ENCODE measurements at places on chromosomes 7 and 10.

DNA sequence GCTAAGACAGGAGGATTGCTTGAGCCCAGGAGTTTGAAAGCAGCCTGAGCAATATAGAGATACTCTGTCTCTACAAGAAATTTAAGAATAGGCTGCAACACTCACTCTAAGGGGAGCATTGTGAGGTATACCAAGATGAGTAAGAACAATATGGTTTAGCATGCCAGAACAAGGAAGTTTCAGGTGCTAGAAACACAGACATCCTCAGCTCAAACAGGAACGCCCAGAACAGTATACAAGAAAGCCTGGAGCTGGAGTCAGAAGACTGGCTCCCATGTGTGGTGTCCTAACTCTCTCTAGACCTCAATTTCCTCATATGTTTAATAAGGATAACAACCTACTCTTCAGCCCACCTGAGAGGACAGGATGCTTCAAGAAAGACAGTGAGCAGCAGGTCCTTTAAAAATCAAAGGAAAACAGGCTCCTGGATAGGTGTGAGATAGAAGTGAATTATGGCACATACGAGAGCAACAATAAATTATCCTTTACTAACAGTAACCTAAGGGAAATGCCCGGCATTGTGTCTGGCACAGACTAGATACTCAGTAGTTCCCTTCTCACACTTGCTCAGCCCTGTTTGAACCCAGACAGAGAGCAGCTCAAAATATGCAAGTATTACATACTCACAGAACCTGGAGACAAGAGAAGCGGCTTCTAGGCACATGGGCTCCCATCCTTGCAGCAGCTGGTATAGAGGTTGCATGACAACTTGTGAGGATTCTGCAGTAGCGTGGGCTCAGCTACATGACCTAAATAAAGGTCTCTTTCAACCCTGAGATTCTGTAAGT lies 45.4 kb downstream of the KAT6B start:
- no peak for DNase-seq

DNA sequence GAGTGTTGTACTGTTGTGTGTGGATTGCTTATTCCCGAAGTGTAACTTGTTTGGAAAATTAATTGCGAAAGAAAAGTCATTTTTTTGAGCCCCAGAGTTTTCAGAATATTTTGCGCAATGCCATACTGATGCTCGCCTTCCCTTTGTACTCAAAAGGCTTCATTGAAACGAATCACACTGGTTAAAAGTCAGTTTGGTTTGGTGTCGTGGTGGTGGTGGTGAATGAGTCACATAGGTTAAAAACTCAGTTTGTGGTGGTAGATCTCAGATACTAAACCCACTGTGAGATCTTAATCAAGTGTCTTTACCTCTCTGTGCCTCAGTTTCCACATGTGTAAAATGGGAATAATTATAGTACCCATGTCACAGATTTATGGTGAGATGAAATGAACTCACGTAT lies 61.1 kb upstream of the IL6 start:
- no peak for DNase-seq

DNA sequence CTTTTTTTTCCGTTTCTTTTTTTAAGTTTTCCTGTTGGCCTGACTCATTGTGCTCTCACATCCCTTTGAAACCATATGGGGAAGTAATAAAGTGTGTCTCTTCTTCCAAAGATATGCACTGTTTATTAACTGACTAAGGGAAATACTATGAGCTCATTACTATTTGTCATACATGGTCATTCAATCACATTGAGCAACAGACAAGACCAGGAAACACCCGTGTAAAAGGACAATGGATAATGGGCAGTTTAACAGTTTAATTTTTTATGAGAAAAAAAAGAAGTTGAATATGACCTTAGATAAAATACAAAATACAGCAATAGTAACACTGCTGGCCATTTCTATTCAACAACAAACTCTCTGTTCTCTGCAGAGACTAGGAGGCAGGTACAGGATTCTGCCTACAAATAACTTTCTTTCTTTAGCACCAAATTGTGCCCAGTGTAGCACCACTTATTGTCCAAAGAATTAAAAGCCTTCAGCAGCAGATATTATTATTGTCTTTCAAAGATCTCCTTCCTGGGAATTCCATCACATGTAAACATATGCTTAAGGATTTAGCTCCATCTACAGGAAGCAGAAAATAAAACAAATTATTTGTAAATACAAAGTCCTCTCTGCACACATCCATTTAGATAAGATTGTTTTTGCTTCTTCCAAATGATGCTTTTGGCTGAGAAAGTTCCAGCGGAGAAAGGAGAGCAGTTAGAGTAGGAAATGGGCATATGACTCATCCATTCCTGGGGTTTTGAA lies 55.0 kb upstream of the AKR1E2 start:
- DNase-seq = no peak

DNA sequence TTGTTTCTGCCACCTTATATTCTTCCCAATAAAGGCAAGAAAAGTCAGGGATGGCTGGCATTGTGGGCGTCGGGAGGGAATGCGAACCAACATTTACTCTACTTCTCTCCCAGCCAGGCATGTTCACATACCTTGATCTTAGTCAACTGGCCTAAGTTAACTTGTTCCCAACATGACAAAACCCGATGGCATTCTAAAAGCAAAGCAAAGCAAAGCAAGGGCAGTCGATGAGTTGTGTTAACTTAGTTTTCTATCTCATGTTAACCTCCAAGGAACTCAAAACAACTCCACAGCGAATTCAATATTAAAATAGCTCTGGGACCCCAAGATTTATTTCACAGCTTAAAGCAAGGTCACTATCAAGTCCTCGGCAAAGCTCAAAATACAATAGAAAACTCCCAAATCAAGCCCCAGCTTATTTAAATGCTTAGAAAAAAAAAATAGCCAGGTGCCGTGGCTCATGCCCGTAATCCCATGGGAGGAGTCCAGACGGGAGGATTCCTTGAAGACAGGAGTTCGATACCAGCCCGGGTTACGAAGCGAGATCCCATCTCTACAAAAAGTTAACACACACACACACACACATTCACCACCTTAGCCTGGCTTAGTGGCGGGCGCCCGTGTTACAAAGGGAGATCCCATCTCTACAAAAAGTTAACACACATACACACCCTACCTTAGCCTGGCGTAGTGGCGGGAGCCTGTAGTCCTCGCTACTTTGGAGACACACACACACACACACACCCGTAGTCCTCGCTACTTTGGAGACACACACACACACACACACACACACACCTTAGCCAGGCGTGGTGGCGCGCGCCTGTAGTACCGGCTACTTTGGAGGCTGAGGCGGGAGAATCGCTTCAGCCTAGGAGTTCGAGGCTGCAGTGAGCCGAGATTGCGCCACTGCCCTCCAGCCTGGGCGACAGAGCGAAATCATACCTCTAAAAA lies 901 bp upstream of the CCNY start:
- DNase-seq = peak; percentile 48

DNA sequence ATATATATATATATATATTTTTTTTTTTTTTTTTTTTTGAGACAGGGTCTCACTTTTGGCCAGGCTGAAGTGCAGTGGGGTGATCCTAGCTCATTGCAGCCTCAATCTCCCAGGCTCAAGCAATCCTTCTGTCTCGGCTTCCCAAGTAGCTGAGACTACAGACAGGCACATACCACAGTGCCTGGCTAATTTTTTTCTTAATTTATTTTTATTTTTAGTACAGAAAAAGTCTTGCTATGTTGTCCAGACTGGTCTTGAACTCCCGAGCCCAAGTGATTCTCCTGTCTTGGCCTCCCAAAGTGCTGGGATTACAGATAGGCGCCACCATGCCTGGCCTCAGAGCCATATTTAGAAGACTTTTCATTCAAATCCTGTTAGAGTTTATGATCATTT lies 79.6 kb downstream of the PRTFDC1 start:
- DNase-seq = no peak

DNA sequence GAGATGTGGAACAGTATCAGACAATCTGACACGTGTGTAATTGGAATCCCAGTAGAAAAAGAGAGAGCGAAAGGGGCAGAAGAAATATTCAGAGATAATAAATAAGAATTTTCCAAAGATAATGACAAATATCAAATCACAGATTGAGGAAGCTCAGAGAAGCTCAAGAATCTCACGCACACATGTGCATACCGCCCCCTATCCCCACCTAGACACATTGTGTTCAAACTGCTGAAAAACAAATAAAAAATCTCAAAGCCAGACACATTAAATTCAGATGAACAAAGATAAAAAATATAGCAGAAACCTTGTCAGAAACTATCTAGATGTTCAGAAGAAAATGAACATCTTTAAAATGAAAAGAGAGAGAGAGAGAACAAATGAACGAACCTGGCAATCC lies 17.2 kb downstream of the SFR1 start:
- DNase-seq = no peak

GRCh38 chr10:130137090-130137448 lies 878 bp downstream of the GLRX3 start:
- no peak for DNase-seq

GRCh38 chr7:152881893-152882292 lies 122.3 kb downstream of the ACTR3B start:
- no peak for DNase-seq

DNA sequence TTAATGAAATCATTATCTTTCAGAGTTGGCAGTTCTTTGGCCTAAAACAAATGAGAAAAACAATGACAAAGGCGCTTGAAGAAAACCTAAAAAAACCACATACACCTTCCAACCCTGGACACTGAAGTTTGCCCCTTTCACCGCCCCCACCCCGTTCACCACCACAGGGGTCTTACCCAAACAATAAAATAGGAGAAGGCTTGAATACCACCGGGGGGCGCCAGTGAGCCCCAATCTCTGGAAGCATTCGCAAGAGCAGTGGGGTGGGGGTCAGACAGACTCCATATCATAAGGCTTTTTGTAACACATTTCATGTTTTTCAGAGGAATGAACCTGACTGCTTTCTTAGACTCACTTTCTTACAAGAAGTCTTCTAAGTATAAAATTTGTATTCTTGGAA lies 163.6 kb downstream of the PIP4K2A start:
- peak; percentile 72 for DNase-seq

GRCh38 chr10:92574548-92575261 lies 812 bp upstream of the IDE start:
- no peak for DNase-seq

DNA sequence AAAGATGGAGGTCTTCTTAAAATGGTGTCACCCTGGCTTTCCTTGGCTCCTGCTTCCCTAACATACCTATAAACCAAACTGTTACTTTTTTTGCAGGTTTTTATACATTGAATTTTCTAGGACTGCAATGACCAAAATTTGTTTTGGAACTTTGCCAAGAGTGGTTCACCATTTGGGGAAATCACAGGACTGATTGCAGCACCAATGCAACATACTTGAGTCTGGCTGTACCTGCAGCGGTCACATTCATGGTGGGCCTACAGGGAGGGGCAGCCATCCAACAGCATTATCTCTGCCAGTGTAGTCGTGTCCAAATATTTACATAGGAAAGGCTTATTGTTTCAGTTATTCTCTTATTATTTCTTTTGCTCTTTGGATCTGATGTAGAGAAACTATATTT lies 69.0 kb downstream of the HACD1 start:
- DNase-seq = no peak

GRCh38 chr7:74443543-74444247 lies 10.0 kb upstream of the GTF2IRD1 start:
- no peak for DNase-seq

- no peak for DNase-seq
These were observed 2.9 kb downstream of the ENO4 start for GRCh38 chr10:116852246-116852645.

- no peak for DNase-seq
These were observed 378.5 kb downstream of the CCSER2 start for GRCh38 chr10:84706875-84707274.

DNA sequence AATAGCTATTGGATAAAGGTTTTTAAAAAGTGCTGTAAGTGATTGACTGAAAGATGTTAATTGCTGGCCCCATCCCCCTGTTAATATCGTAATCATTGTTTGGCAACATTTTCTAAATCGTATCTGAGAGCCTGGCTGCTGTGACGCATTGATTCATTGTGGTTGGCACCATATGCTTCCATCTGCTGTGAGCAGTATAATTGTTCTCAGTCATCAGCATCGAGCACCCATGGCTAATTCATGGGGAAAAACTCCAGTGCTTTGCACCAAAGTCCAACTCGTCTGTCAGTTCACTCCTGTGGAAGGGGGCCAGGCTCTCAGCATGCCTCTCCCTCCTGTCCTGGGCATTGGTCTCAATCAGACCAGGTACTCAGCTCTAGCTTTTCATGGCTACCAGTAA lies 205.2 kb downstream of the STK31 start:
- DNase-seq = no peak

DNA sequence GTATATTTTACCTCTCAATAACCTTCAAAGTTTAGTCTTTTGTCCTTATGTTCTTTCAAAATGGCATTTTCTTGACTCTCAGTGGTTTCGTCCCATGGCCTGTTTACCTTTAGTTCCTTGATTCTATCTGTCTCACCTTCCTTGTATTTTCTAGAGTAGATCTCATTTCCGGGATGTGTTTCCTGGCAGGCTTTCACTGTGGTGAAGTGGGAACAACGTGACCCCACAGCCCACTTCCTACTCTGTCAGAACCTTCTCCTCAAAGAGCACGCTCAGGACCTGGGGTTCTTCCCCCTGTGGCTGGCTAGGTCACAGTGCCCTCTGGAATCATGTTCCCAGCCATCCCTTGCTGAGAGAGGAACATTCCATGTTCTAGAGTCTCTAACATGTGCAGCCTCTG lies 129.9 kb upstream of the ZNF32 start:
- no peak for DNase-seq

GRCh38 chr10:14372606-14373005 lies 41.9 kb upstream of the FRMD4A start:
- no peak for DNase-seq

- no peak for DNase-seq
These were observed 180.2 kb upstream of the FZD8 start for GRCh38 chr10:35822316-35822715.

DNA sequence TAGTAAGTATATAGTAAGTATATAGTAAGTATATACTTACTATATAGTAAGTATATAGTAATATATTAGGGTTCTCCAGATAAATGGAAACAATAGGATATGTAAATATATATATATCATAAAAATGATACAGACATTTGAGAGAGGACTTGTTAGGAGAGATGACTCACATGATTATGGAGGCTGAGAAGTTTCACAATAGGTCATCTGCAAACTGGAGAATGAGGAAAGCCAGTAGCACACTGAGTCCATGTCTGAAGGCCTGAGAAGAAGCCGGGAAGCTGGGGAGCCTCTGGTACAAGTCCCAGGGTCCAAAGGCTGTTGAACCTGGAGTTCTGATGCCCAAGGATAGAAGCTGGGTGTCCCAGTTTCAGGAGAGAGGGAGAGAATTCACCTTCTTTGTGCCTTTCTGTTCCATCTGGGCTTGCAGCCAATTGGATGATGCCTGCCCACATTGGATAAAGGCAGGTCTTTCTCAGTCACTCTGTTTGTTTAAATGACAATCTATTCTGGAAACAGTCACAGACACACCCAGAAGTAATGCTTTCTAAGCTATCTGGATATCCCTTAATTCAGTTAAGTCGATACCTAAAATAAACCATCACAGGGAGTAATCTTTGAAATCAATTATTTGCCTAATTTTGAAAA lies 205.5 kb upstream of the CDC14C start:
- no peak for DNase-seq

- no peak for DNase-seq
These were observed 44.2 kb upstream of the FOXL3 start for GRCh38 chr7:245574-246295.

- no peak for DNase-seq
These were observed 116.0 kb upstream of the ANTXRL start for GRCh38 chr10:46170789-46171188.

Data from CD4-positive, alpha-beta T cell treated with Interferon alpha-2 for 1 hour (primary cell).